ENCODE measurements at places on chromosomes 1 and 21.
A peak's percentile ranks its signal among the peaks of the same experiment; 100 is the strongest.

GRCh38 chr1:224897529-224898327 is 31.7 kb upstream of the DNAH14 start:
- DNase-seq: no peak

GRCh38 chr1:55070293-55071164 is 31.2 kb downstream of the PCSK9 start:
- DNase-seq: no peak

- DNase-seq: no peak
Measured at GRCh38 chr1:199163267-199163666, 524.4 kb downstream of the PTPRC start.

GRCh38 chr1:36322041-36322785 is 1.2 kb downstream of the EVA1B start:
- no peak for DNase-seq

DNA sequence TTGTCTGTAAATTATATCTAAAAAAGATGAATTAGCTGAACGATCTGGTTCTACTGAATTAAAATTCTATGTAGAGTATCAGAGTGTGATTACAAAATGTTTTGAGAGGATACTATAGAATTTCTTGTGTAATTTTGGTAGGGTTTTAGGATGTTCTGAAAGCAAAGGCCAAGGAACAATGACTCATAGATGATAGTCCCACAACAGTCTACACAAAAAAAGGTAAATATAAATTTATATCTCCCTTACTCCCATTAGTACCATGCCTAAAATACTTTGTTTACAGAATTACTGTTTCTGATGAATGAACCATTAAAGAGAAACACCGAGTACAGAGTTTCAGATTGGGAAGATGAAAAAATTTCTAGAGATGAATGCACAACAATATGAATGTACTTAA is 9.5 kb downstream of the EDEM3 start:
- no peak for DNase-seq

- no peak for DNase-seq
Measured at GRCh38 chr1:228333739-228334115, 72.9 kb downstream of the TRIM11 start.

- DNase-seq: no peak
Measured at GRCh38 chr1:240285540-240285939, 193.9 kb downstream of the FMN2 start.

DNA sequence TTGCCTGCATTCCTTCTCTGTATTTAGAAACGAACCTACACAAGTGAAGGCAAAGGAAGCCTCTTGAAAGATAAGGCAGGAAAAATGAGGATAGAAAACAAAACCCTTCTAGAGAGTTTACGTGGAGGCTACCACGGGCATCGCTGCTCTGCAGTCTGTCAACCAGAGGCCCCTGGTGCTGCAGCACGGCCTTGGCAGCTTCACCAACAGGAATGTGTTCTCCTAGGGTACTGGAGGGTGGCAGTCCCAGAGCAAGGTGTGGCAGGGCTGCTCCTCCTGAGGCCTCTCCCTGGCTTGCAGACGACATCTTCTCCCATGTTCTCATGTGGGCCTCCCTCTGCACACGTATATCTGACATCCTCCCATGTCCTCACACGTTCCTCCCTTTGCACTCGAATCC is 57.6 kb upstream of the SAMD11 start:
- no peak for DNase-seq

DNA sequence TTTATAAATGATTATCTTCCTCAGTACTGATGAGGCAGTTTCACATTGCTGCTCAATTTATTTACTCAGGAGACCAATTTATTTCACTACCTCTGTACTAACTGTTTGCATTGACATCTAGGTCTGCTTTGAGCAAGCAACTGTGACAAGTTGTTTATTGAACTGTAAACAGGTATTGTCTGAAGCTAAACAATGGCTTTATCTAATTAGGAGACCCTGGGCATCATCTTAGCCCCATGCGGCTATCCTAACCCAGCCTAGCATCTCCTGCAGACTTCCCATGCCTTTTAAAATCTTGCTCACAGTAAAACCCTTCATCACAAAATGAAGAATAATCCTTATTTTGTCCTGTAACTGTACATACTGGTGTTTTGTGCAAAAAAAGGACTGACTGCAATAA is 348.2 kb downstream of the RWDD3 start:
- DNase-seq: no peak

- no peak for DNase-seq
Measured at GRCh38 chr1:173410794-173411236, 66.3 kb upstream of the PRDX6 start.

DNA sequence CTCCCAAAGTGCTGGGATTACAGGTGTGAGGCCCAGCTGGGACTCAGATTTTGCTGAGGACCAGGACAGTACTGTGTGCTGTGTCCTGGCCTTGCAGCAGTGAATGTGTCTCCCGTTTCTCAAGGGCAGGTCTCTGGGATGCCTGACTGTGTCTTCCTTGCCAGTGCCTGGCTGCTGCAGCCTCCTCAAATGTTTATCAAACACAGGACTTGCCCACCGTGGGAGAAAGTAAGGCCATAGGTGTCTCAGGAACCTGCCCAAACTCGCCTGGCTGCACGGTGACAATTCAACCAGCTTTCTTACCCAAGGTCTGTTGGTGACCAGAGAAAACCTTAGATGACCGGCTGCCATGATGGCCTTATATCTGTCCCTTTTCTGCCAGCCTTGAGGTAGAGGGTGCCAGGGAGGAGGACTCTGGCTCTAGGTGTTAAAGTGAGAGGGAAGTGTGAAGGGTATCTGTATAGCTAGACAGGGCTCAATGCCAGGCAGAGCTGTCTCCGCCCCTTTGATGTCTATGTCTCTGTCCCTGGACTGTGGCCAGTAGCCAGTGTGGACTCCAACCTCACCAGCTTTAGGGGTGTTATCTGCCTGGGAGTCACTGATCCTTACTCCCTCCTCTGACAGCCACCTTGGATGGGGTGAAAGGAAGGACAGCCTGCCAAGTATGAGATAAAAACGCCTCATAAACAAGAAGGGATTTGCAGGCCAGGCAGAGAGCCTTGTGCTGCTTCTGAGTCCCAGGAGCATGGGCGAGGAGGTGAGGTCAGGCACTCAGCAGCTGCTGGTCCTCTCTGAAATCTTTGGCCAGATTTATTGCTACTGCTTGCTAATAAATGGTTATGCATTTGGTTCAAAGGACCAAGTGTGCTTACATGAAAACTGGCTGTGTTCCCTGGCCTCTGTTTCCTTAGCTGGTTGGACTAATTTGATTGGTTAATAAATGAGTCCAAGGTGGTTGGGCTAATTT is 22.3 kb downstream of the IL6R start:
- DNase-seq: no peak

- peak; percentile 95 for DNase-seq
Measured at GRCh38 chr1:172254521-172255222, 165.8 kb upstream of the C1orf105 start.

DNA sequence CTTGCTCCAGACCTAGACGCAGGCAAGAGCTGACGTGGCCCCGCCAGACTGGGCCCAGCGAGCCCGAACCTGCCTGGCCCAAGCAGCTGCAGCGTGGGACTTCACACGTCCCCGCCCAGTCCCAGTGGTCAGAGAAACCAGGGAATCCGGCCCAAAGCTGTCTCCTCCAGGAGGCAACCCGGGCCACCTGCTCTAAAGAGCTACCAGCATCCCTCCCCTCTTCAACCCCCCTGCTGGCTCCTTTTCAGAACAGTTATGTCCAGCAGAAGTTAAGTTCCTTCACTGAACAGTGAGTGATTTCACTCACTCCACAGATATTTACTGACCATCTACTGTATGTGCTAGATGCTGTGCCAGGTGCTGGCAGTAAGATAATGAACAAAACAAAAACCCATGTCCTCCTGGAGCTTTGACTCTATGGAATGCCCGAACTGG is 2.1 kb upstream of the EFNA1 start:
- DNase-seq: no peak

DNA sequence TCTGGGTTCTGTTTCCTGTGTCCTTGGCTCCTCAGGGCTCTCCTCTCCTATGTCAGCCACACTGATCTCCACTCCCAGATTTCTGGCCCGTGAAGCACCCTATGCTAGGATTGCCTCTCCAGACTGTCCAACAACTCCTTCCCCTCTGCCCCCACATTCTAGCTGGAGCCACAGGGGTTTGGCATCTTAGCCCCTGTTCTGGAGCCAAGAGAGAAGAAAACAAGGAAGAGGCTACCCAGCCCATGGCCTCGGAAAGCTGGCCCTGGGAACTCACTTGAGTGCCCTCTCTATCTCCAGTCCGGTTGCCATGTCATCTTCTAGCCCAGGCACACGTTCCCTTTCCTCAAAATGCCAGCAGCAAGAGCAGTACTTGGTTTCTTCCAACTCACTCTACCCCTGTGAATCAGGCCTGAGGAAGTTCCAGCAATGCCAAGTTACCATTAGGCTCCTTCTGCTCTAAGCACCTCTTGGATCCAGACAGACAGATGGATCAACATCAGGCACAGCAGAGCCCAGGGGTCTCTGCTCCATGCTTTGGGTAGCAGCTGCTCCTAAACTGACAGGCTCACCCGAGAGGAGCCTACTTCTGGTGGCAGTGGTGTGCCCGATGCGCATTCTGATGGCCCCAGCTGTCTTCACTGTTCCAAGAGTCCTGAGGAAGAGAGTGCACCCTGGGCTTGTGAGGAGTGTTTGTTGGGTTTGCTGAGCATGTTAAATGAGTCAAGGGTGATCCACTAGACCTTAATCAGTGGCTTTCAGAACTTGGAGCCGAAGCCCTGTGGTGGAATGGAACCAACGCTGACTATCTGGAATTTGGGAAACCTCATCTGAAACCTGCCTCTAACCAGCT is 11.6 kb upstream of the GPR61 start:
- DNase-seq: no peak

DNA sequence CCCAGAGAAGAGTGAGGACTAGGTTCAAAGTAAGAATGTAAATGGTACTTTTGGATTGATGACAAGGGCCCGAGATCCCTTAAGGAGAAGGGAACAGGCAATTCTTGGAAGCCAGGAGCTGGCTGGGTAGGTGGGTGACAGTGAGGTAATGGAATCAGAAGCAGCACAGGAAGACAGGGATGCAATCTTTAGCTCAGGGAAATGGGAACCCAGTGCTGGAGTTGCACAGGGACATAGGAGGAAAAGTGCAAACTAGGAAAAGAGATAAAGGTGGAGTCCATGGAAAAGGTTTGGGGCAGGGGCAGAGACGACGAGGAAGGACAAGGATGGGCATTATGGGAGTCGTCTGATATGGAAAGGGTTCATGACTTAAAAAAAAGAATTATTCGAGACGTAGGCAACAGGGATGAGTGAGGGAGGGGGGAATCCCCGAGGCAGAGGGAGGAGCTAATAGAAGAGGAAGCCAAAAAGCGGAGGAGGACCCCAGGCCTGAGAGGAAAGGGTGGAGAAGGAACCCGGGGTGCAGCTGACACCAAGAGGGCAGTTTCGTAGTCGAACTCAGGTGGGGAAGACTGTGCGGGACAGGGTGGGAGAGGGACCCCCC is 495 bp downstream of the PI4KB start:
- DNase-seq: peak; percentile 32

DNA sequence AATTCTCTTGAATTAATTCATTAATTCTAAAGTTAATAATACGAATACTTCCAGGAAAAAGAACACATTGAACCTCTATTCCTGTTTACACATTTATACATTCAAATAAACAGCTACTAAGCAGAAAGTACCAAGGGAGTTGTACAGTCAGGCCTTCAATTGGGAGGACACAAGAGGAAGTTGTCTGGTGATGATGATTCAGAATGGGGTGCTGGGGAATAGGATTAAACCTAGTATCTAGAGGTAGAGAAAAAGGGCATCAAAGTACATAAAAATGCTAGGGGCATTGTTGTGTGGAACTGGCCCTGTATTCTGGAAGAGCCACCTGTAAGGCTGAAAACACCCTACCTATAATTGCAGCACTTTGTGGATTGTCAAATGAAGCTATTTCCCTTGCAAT is 71.7 kb upstream of the MROH9 start:
- DNase-seq: no peak

GRCh38 chr1:228001738-228002535 is 4.9 kb upstream of the WNT3A start:
- DNase-seq: no peak

DNA sequence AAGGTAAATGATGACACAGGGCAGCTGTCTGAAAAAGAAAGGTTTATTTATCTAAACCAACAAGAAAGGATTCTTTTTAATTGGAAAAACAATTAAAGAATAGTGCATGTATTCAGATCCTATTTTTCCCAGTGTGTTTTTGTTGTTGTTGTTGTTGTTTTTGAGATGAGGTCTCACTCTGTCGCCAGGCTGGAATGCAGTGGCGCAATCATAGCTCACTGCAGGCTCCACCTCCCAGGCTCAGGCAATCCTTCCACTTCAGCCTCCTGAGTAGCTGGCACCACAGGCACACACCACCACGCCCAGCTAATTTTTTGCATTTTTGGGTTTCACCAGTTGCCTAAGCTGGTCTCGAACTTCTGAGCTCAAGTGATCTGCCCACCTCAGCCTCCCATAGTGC is 22.1 kb downstream of the NEK2 start:
- no peak for DNase-seq

DNA sequence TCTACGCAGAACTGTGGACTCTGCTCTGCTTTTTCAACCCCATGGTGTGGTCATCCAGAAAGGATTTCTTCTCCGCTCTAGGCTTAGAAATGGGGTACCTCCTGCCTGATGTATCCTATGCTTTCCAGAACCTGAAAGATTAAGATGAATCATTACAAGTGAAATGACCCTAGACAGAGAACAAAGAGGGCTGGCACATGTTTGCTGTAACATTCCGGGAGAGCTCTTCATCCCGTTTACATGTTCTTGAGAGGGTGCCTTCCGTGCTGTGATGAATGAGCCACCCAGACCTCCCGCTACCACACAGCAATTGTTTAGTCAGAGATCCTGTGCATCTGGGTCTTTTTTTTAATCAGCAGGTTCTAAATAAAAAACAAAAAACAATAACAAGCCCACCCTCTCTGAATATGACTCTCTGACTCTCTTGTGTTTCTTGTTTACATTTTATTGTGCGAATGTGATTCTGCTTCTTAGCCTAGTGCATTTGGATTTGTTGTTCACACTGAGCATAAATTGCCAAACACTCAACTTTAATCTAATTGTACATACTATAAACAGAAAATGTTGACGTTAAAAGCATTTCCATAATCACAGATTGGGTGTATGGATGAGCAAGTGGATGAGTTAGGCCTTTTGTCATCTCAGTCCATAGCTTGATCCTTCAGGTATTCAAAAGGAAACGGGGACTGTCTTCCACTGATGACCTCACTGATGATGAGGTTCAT is 87.1 kb downstream of the GPR88 start:
- peak; percentile 50 for DNase-seq

GRCh38 chr1:218513328-218513727 is 168.2 kb downstream of the TGFB2 start:
- no peak for DNase-seq

- no peak for DNase-seq
Measured at GRCh38 chr1:221989741-221990140, 247.9 kb upstream of the DUSP10 start.

- no peak for DNase-seq
Measured at GRCh38 chr1:237016626-237017025, 12.4 kb upstream of the MT1HL1 start.

DNA sequence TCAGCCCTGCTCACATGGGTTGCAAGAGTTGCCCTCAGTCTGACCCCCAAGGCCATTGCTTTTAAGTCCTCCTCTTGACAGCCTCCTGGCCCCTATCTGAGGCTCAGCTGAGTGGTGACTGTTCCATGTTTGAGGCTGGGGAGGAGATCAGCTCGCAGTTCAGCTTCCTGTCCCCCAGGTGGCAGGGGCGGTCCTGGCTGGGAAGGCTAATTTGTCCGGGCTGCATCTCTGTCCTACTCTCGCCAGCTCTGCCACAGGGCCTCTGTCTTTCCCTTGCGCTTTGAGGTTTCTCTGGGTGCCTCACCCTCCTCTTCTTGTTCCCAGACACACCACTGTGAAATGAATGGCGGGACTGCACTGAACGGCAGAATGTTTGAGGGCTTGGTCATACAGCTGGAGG is 157.3 kb downstream of the KCNJ6 start:
- DNase-seq: peak; percentile 50

GRCh38 chr1:47669081-47669585 is 231.3 kb downstream of the FOXD2 start:
- DNase-seq: no peak

All from astrocyte of the spinal cord (primary cell).